ENCODE measurements at places on chromosomes 5 and 9.
A peak's percentile ranks its signal among the peaks of the same experiment; 100 is the strongest.

GRCh38 chr5:65882278-65882677 is 44.1 kb upstream of the ERBIN start:
- no peak for DNase-seq

GRCh38 chr5:14588145-14588544 is 6.6 kb downstream of the OTULINL start:
- no peak for DNase-seq

DNA sequence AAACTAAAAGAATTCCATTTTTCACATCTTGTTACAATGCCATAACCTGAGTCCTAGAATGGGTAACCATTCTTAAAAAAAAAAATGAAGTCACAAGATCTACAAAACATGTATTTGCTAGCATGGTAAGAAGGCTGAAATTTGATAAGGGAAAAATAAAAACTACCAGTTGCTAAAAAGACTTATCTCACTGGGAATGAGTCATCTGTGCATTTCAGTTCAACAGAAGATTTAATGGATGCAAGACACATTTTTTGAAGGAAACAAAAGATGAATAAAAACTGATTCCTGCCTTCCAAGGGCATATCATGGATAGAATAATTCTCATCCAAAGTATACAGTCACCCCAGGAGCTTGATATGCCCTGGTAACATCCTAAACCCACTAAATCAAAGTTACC is 47.2 kb downstream of the SGTB start:
- DNase-seq = no peak

- DNase-seq = no peak
Observed at GRCh38 chr5:72035831-72036230, 71.4 kb upstream of the MAP1B start.

- DNase-seq = peak; percentile 68
Observed at GRCh38 chr9:18463991-18464390, 10.0 kb upstream of the ADAMTSL1 start.

DNA sequence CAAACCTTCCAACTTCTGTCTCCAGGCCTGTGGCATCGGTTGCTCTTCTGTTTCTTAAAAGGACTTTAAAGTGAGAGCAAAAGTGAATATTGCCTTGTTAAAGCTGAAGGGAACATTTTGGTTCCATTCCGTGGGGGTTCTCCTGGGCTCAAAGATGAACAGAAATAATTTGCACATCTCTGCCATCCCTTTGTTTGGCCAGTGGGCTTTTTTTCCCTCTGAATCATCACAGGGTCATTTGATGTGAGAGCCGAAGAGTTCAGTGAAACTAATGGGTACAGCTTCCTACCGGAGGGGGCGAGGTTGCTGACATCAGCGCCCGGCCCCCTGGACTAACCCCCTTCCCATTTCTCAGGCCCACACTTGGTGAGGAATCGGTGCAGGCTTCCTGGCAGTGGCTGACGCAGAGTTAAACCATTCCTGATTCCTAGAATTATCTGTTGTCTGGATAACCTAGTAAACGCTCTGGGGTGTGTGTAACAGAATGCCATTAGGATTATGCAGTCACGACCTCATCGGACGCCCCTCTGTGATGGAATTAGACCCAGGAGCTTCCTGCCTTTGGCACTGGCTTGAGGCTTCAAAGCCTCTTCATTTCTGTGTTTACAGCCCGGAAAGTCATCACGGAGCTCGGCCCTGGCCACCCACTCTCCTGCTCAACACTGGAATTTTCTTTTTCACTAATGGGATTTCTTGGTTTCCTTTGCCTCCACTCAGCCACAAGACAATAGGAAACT is 61.6 kb upstream of the RPL26L1 start:
- peak; percentile 98 for DNase-seq

- DNase-seq = peak; percentile 45
Observed at GRCh38 chr5:80937584-80938356, 22.4 kb upstream of the RASGRF2 start.

DNA sequence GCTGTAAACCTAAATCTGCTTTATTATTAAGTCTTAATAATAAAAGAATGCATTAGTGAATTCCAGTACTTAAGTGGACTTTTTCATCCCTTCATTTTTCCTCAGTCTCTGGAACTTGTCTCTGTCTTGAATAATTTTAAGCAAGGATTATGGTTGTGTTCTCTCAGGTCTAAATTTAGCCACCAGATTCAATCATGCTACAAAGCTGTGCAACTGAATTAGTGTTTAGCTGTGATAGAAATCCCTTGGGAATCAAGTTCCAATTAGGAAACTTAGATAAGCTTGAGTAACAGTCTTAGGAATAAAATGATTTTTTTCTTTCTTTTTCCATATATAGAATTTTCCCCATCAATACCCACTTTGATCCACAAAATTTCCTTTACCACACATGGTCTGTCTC is 104.3 kb downstream of the PLPPR1 start:
- DNase-seq = no peak

- DNase-seq = no peak
Observed at GRCh38 chr5:3121813-3122212, 370.3 kb upstream of the IRX2 start.

GRCh38 chr9:126113176-126113575 is 213.5 kb upstream of the MVB12B start:
- DNase-seq = no peak

GRCh38 chr5:121199216-121199999 is 652.3 kb upstream of the FTMT start:
- peak; percentile 80 for DNase-seq

- peak; percentile 56 for DNase-seq
Observed at GRCh38 chr9:92468206-92468605, 14.1 kb downstream of the ASPN start.

DNA sequence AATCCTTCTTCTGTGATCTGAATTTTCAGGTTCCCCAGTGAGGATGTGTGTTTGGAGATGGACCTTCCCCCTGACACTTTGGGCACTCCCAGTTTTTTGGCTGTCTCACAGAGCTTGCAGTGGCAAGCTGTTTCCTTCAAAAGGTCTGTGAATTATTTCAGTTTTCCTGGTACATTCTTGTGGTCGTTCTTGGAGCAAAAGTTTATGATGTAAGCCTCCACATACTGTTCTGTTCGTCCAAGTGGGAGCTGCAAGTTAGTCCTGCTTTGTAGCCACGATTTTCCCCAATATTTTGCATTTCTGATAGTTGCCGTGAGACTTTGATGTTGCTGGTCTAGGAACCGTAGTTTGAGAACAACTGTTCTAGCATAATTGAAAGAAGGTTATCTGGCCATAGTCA is 88.3 kb downstream of the MTAP start:
- DNase-seq = peak; percentile 33

DNA sequence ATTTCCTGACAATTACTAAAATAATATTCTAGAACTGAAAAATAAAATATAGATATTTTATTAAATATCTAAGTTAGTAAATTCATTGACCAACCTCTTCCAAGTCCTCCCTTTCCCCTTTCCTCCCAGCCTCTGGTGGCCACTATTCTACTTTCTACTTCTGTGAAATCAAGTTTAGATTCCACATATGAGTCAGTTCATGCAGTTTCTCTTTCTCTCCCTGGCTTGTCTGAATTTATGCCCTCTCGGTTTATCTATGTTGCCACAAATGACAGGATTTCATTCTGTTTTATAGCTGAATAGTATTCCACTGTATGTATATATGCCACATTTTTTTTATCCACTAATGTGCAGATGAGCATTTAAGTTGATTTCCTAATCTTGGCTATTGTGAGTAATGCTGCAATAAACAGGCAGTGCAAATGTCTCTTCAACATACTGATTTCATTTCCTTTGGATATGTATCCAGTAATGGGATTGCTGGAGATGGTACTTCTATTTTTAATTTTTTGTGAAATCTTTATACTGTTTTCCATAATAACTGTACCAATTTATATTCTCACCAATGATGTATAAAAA is 52.3 kb downstream of the WDR36 start:
- peak; percentile 16 for DNase-seq

DNA sequence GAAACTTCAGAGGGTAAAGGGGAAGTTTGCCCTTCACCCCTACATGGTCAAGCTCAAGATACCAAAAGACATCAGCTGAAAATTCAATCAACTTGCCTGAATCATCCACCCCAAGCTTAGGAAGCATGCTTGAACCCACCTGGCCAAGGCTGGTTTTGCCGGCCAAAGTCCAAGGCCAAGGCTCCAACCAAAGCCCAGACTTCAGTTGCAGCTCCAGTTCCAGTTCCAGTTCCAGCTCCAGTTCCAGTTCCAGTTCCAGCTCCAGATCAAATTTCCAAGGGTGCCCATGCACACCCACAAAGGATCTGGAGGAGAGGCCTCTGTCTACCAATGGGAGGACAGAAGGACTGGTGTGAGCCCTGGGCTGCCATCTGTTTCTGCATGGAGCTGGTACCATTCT is 4.6 kb upstream of the SERINC5 start:
- DNase-seq = no peak

GRCh38 chr5:113319256-113320053 is 115.3 kb downstream of the TSSK1B start:
- DNase-seq = no peak

GRCh38 chr5:174545926-174546325 is 178.5 kb upstream of the MSX2 start:
- no peak for DNase-seq

DNA sequence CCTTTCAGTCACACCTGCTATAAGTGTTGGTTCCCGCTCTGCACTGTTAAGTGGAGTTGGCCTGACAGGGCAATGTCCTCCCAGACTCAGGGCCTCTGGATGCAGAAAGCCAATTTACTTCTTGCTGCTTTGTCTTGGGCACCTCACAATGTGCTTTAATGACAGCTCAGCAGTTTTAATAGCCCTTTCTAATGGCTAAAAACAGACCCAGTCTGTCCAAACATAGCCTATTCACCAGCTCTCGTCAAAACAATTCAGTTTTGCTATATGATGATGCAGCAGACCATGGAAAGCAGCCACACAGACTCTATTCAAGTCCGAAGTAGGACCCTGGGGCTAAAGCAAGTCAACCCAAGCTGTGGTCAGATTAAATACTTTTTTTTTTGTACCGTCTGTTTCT is 529.1 kb upstream of the SEMA6A start:
- DNase-seq = no peak

- DNase-seq = peak; percentile 47
Observed at GRCh38 chr9:81575956-81576355, 113.4 kb downstream of the TLE1 start.

DNA sequence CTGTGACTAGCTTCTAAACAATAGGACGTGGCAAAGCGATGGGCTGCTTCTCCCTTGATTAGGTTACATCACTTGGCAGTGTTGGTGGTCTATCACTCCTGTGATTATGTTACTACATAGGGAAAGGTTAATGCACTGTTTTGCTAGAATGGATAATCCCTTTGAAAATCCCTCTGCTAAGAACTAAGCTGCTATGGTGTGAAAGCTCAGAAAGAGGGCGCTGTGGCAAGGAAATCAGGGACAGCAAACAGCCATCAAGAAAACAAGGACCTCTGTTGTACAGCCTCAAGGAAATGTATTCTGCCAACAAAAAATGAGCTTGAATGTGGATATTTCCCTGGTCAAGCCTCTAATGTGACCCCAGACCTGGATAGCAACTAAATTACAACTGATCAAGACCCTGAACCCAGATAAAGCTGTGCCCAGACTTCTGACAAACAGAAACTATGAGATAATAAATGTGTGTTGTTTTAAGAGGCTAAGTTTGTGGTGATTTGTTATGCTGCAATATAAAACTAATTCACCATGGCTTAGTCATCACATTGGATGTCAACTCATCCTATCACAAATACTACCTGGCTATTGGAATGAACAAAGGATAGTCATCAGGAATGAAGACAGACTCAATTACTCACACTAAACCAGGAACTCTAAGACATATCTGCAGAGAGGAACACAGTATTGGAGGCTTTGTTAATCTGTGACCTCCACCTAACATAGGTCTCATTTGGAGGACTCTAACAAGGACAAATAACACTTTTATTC is 1215.9 kb downstream of the EFNA5 start:
- peak; percentile 32 for DNase-seq
